ENCODE measurements at places on chromosomes 5 and 9. TPM values are rescaled to one million over a fixed set of nuclear protein-coding genes. Genes with fewer than 3 reads are reported as not detected.

The CORO2A gene
- 0.90 TPM for polyA plus RNA-seq

The TGFBI gene
- polyA plus RNA-seq = 62.2 TPM

The CBY3 gene
- not detected for polyA plus RNA-seq

The NR2F1-AS1 gene
- 10.8 TPM for polyA plus RNA-seq

The UBLCP1 gene
- 26.3 TPM for polyA plus RNA-seq

The NEURL1B gene
- polyA plus RNA-seq = 3.7 TPM

The CDO1 gene
- 286 TPM for polyA plus RNA-seq

The LVRN gene
- 1.8 TPM for polyA plus RNA-seq

The GFI1B gene
- polyA plus RNA-seq = not detected

The CCDC183 gene
- polyA plus RNA-seq = 0.42 TPM

The PDE8B gene
- polyA plus RNA-seq = 9.8 TPM
